ENCODE measurements at places on chromosomes 6 and 20.

DNA sequence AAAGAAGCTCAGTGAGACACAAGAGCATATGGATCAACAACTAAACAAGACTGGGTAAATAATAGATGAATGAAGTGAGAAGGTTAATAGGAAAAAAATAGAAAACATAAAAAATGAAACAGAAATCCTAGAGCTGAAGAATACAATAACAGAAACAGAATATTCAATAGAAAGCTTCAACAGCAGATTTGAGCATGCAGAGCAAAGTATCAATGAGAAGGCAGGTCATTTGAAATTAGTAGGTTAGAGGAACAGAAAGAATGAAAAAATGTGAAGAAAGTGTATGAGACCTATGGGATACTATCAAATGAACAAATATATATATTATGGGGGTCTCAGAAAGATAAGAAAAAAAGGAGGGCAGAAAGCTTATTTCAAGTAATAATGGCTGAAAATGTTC, 362.9 kb upstream of the POU3F2 start:
- no peak for DNase-seq

DNA sequence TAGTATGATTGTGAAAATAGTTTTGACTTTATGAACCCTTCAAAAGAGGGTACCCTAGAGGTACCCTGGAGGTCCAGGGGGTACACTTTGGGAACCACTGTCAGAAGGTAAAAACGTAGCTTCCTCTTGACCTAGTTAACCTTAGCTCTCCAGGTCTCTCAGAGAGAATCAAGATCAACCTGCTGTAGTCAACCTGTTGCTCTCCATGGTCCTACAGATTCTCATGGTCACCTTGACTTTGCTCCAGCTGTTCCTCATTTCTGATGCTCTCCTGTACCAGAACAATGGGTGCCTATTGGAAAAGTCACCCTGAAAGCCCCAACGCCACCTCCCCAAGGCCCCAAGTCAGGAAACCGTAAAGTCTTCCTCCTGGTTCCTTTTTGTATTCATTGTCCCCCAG, 294.4 kb upstream of the CDH4 start:
- no peak for DNase-seq

DNA sequence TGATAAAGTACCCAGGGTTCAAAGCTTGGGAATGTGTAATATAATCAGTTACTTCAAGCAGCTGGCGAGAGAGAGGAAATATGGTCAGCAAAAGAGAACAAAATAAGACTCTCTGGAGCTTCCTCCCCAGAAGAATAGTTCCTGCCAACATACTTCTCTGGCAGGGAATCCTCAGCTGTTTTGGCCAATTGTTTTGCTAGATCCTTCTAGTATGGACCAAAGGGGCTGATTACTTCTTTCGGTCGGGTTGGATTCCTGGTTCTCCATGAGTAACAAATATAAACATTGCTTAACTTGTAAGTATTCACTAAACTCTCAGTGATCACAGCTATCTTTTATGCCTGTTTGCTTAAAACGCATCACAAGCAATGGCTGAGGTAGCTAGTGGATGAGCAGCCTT, 31.4 kb upstream of the FBXO9 start:
- DNase-seq = no peak

- DNase-seq = no peak
These were observed 350.4 kb downstream of the TENT5A start for GRCh38 chr6:81401970-81402690.

GRCh38 chr6:44202332-44202971, 14.3 kb upstream of the MYMX start:
- no peak for DNase-seq

Measured in DMS 273 treated with DMSO at 0.1 percent for 48 hours (cell line).